ENCODE measurements at places on chromosomes 4 and X.

DNA sequence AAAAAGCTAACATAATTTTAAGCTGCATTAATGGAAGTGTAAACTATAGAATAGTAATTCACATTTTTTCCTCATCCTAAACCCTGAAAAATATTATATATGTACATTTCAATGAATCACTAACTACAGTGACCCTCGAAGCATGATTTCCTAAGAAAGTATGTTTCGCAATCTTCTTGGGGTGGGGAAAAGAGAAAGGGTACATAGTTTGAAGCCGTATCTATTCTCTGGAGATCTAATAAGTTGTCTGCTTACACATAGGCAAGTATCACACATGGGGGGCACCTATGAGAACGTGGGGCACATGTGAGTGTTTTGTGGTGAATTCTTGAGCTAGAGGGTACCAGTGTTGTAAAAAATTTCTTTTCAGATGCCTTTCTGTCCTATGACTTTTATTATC lies 71.2 kb downstream of the JADE1 start:
- no peak for DNase-seq

DNA sequence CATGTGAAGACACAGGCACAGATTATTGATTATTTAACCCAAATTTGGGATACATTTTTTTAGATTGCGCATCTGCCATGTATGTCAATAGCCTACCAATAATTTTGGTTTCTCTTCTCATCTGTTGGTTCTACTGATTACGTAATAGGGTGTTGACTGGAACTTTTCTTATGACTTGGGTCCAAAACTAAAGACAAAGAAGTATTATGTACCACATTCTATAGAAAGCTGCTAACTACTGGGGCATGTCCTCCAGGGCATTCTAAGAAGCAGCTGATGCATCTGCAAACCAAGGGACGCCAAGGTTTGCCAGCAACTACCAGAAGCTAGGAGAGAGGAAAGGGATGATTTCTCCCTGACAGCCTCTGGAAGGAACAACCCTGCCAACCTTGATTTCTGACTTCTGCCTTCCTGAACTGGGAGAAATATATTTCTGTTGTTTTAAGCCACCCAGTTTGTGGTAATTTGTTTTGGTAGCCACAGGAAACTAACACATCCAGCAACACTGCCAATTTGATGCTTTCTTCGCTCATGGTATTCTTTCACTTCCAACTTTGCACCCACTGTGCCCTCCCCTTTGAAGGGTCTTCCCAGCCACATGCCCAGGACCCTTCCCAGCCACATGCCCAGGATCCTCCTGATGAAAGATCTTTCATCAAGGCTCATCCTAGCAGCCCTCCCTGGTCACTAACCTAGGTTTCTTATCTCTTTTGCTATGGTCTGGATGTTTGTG lies 15.9 kb upstream of the TLR1 start:
- DNase-seq = no peak

DNA sequence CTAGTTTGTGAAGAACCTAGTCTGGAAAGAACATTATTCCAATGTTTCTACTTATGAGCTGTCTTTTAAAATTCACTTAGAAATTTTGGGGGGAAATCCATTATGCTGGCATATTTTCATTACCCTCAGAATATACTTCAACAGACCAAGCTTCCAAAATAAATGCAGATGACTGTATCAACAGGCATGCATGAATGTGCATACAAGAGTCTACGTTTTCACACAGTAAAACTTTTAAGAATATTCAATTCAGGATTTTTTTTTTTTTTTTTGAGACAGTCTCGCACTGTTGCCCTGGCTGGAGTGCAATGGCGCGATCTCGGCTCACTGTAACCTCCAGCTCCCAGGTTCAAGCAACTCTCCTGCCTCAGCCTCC lies 49.7 kb downstream of the ABCG2 start:
- DNase-seq = no peak

GRCh38 chrX:68698942-68699341 lies 51.5 kb downstream of the STARD8 start:
- no peak for DNase-seq

GRCh38 chrX:43661521-43662240 lies 5.6 kb downstream of the MAOA start:
- no peak for DNase-seq

DNA sequence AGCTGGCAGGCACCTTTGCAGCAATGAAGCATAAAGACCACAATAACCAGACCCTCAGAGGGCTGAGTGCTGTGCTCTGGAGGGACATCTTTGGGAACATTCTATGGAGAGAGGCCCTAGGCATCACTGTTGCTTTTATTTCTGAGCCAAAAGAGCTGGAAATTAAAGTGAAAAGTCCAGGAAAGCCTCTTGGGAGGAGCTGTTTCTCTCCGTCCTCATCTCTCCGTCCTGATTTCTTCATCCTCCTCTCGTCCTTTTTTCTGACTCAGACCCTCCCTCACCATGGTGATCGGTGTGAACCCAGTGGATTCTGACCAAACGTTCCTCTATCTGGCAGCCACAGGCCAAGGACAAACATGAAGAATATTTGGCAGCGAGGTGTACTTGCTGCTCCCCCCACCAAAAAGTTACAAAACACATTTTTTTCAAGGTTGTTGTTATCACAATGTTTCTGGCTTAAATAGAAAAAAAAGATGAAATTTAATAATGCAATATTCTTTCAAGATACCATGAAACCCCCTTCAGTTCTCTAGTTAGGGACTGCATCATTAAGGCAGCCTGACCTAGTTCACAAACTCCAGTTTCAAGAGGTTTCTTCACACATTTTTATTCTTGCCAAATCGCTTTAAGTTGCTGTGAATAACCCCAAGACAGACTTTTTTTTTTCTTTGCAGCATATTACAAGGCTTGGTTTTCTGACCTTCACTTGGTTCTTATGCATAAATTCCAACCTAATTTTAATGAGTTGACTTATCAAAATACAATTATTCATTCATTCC lies 80.2 kb downstream of the SCD5 start:
- no peak for DNase-seq

GRCh38 chr4:74117024-74117534 lies 18.1 kb upstream of the CXCL2 start:
- DNase-seq = no peak

All from DMS 273 treated with DMSO at 0.1 percent for 48 hours (cell line).